ENCODE measurements at places on chromosomes 12 and 14. TPM values are rescaled to one million over a fixed set of nuclear protein-coding genes. Genes with fewer than 3 reads are reported as not detected.

GRCh38 chr12:102026728-102027127, 35.1 kb downstream of the WASHC3 start:
- DNase-seq, result no peak
- no peaks in the 10 kb centered on the region for H3K27me3 ChIP-seq
- H3K4me3 ChIP-seq, result no peak overlapping the region
- no peaks in the 10 kb centered on the region for H3K36me3 ChIP-seq

Gene TTLL5
- 21.9 TPM for total RNA-seq

DNA sequence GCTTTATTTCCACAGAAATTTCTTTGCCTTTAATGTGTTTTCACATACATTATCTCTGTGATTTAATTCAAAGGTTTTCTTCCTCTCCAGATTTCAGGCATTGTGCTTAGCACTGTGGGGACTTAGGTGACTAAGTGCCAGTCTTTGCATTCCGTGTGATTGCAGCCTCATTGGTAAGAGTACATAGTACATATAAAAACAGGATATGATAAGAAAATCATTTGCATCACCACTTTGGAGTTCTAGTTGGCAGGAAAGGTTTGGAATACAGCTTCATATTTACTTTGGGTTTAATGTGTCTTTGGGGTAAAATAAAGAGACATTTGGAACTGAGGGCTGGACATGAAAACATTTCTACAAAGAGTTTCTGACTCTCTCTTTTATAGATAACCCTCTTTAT, 37.8 kb upstream of the C12orf75 start:
- H3K27me3 ChIP-seq, result no peaks in the 10 kb centered on the region
- no peak overlapping the region for H3K27ac ChIP-seq
- DNase-seq, result no peak
- no peaks in the 10 kb centered on the region for H3K36me3 ChIP-seq

Gene REP15
- total RNA-seq, result 0.64 TPM

DNA sequence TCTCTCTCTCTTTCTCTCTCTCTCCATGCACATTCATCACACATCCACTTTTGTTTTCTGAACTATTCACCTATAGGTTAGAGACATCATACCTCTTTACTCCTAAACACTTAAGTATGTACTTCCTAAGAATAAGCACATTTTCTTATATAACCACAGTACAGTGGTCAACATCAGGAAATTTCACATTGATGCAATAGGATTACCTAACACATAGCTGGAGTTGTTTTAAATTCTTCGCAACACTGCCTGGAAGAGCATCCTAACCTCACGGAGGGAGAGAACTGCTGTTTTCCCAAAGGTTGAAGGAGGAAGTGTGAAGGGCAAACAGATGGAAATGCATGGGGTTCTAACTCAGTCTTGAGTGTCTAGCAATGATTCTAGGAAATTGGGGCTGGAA, 159.2 kb downstream of the SYT1 start:
- no peak overlapping the region for H3K27ac ChIP-seq
- H3K27me3 ChIP-seq, result no peaks in the 10 kb centered on the region
- H3K4me3 ChIP-seq, result no peak overlapping the region
- H3K4me1 ChIP-seq, result no peaks in the 10 kb centered on the region
- no peak for DNase-seq

- peak overlapping the region; percentile 98 for H3K4me3 ChIP-seq
- peak overlapping the region; percentile 93 for H3K27ac ChIP-seq
- H3K27me3 ChIP-seq, result no peaks in the 10 kb centered on the region
- DNase-seq, result no peak
These were observed 542 bp downstream of the PXN start for GRCh38 chr12:120264904-120265472.

- H3K27me3 ChIP-seq, result no peaks in the 10 kb centered on the region
- H3K4me1 ChIP-seq, result no peaks in the 10 kb centered on the region
- no peak overlapping the region for H3K4me3 ChIP-seq
These were observed 67.6 kb downstream of the RALGAPA1 start for GRCh38 chr14:35741345-35742031.
